NCI-H2029 treated with DMSO at 0.1 percent for 48 hours (cell line): ENCODE measurements at places on chromosomes 2 and 18.

- no peak for DNase-seq
Measured at GRCh38 chr2:53778536-53779162, 8.1 kb downstream of the ASB3 start.

DNA sequence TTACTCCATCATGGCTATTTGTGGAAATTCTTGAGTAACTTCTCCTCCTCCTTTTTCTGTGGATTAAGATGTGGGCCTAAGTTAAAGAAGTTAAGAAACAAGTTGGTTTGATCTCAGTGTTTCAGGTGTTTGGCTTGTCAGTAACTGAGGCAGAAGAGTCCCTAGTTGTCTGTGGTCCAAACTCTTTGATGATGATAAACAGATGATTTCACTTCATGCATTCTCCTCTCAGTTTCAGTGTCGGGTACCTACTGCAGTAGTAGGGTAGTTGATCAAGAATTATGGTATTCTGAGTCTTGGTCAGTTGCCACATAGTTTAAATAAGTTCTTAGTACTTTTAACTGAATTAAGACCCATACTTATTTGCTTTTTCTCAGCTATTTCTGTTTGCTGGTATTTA is 85.6 kb downstream of the NCOA1 start:
- no peak for DNase-seq

DNA sequence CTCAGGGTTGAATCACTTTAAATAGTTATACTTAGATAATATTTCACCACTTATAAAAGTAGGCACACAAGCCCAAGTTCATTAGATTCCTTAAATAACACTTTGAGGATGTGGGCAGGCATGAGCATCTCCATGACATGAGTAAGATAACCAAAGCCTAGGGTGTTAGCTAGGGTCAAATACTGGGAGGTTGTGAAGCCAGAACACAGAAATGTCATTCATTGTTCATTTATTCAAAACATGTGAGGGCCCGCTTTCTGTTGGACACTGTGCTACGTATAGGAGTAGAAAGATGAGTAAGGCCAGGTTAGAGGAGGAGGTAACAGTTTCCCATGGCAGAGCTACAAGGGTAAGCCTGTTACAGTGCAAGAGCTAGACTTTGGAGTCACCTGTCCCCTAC is 93.5 kb upstream of the NEDD4L start:
- DNase-seq = no peak

GRCh38 chr2:241417626-241418025 is 61.5 kb downstream of the FARP2 start:
- peak; percentile 93 for DNase-seq

GRCh38 chr2:72094701-72095100 is 53.0 kb downstream of the CYP26B1 start:
- DNase-seq = no peak

- no peak for DNase-seq
Measured at GRCh38 chr2:238488347-238488826, 61.7 kb downstream of the ASB1 start.

DNA sequence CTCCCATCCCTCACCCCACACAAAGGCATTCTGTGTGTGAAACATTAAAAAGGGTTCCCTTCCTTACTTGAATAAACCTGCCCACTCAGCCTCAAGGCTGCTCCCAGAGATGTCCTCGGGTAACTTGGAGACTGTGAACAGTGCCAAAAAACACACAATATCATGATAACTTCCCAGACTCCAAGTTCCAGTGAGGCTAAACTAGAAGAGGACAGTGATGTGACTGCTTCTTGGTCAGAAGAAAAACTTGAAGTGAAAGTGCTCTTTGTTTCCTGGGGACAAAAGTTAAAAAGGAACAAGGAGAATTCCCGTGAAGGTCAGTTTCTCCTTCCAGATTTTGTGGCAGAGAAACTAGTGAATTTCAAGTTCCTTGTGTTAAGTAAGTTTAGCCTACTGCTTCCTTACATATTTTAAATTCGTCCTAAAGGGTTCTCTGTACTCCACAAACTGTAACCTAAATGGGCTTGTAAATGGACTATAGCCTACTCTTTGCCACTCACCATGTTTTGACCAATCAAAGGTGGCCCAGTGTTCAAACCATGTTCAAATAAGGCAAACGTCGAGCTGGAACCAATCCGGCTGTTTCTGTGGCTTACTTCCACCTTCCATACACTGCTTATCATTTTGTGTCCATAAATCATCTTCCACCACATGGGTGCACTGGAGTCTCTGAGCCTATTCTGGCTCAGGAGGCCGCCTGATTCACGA is 20.4 kb downstream of the TPRKB start:
- DNase-seq = no peak

DNA sequence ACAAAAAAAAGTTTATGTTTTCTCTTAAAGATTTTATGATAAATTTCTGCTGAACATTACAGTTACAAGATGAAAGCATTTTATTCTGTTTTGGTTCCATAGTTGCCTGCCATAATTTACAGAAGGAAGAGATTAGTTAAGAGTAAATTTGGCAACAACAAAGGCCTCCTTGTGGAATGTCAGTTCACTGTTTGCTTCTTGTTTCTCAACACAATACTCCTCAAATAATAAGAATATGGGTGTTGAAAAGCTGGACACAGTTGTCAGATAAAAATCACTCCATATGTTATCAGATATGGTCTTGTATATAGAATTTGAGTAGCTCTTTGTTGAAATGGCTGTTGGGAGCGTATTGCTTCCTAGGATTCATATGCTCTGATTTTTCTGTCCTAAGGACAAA is 359.5 kb downstream of the CPS1 start:
- DNase-seq = no peak

- DNase-seq = no peak
Measured at GRCh38 chr2:95346738-95347671, 49.9 kb downstream of the KCNIP3 start.

GRCh38 chr18:52596748-52597435 is 256.9 kb downstream of the DCC start:
- DNase-seq = peak; percentile 81

DNA sequence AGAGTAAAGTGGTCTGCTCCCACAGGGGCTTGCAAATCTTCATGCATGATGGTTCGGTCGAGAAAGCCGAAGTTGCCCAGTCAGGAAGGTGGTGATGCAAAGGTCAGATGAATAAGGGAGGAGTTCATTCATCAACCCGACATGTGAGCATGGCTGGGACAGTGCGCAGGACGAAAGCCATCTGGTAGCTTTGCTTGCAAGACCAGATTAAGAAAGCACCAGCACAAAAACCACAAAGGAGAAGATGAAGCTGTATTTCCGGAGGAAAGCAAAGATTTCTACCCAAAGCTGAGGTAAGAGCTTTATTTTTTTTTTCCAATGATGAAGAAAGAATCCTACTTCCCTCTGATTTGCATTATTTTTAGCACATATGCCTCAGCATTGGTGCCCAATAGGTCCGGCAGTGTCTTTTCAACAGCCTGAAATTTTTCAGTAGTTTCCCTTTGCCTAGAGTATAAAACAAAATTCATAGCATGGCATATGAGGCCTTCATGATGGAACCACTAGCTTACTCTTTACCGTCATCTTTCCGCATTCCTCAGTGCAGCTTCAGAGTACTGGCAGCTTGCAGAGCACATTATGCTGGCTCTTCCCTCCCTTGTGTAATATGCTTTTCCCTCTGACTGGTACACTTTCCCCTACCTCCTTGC is 112.0 kb upstream of the THOC1 start:
- DNase-seq = no peak

DNA sequence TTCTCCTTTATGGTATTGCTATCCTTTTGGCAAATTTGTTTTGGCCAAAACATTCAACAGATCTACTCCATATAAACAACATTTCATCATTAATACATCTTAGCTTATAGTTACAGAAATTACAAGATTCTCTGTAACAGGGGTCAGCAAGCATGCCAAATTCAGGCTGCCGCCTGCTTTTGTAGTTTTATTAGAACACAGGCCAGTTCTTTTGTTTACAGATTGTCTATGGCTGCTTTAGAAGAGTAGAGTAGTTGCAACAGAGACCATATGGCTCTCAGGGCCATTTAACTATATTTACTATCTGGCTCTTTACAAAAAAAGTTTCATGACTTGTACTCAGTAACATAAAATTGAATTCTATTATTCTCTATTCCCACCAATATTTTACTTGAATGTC is 53.9 kb downstream of the LNPK start:
- no peak for DNase-seq

DNA sequence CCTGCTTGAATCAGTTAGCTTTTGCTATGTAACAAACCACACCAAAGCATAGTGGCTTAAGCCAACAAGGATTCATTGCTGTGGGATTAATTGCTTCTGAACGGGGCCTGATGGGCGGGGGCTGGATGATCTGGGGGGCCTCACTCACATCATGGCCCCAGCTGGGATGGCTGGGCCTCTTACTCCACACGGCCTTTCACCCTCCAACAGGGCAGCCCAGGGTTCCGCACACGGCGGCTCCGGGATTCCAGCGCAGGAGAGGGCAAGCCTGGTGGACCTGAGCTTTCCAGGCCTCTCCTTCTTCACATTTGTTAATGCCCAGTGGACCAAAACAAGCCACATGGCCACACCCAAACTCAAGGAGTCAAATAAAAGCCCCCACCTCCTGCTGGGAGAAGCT is 86.3 kb upstream of the PHLPP1 start:
- no peak for DNase-seq

- DNase-seq = no peak
Measured at GRCh38 chr2:203997980-203998809, 61.6 kb downstream of the ICOS start.
